ENCODE measurements at places on chromosomes 2 and 18.
A peak's percentile ranks its signal among the peaks of the same experiment; 100 is the strongest.

DNA sequence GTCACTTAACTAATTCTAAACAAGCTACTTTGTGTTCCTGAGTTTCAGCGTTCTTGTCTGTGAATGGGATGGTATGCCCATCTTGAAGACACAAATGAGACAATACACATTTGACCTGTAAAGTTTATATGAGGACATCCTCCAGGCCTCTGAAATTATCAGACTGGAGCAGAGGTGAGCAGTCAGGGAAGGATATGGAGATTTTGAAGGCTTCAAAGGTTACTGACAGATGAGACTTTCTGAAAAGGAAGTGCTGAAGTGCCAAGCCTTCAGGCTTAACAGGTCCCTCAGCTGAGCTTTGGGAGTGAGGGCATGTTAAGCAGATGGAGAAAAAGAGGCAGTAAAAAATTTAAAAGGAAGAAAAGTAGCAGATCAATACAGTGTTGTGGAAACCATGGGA, 110.9 kb upstream of the FOSL2 start:
- no peak for DNase-seq

DNA sequence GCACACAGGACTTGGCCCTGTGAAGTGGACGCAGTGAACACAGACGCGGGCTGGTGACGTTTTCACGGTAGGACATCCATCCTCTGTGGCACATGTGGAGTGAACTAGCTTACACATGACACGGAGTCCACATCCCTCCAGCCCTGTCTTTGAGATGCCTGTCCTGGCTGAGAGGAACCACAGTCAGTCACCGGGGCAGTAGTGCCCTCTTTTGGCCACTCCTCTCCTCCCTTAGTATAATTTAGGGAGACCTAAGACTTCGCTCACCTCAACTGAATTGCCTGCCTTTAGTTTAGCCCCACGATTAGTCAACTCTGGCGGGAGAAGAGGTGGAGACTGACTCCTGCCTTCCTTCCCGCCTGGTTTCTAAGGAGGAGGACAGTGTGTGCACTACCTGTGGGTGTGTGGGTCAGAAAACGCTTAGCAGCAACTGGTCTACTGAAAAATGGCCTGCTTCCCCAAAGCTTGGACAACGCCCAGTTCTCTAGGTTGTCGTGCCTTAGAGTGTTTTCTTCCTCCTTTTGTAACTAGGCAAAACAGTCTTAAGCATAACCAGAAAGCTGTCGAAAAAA, 70.6 kb downstream of the MBP start:
- peak; percentile 10 for DNase-seq

- DNase-seq = peak; percentile 90
Observed at GRCh38 chr18:32422201-32422600, 48.5 kb downstream of the GAREM1 start.

- no peak for DNase-seq
Observed at GRCh38 chr2:12110074-12110473, 363.6 kb downstream of the LPIN1 start.

DNA sequence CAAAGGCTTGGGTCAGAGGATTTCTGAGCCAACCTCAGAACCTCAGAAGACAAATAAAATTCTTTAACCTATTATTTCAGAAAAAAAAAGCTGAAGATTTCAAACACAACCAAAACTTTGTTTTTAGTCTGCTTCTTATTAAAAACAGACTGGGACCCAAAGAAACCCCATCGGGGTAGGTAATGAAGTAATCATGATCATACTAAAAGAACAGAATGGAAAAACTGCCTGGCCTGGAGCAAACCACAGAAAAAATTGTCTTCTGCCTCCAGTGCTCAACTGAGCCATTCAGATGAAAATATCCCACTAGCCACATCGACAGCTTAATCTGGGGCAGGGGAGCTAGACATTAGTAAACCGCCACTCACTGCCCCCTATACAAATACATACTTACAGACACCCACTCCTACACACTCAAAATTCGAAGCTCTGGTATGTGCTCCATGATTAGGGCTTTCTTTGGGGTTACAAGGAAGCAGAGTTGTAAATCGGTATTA, 76.5 kb downstream of the SDC1 start:
- no peak for DNase-seq

- no peak for DNase-seq
Observed at GRCh38 chr2:129369437-129369836, 610.0 kb upstream of the RAB6C start.

GRCh38 chr2:84144345-84144744, 314.7 kb downstream of the SUCLG1 start:
- DNase-seq = no peak

GRCh38 chr2:228767196-228767595, 503.9 kb downstream of the PID1 start:
- DNase-seq = no peak

DNA sequence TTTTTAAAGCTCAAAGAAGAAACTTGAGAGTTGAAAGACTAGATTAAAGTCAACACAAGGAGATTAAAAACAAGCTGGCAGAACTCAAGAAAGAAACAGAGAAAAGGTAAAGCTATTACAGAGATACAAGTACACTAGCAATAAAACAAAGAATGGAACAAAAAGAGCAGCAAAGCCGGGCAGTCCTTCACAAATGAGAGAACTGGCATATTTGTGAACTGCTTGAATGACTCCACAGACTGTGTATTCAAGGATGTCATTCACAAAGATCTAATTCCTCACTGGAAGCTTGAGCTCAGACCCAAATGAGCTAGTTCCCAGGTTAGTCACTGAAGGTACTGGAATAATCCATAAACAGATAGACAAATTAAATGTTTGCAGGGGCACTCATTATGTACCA, 318.0 kb downstream of the MYCN start:
- DNase-seq = no peak

DNA sequence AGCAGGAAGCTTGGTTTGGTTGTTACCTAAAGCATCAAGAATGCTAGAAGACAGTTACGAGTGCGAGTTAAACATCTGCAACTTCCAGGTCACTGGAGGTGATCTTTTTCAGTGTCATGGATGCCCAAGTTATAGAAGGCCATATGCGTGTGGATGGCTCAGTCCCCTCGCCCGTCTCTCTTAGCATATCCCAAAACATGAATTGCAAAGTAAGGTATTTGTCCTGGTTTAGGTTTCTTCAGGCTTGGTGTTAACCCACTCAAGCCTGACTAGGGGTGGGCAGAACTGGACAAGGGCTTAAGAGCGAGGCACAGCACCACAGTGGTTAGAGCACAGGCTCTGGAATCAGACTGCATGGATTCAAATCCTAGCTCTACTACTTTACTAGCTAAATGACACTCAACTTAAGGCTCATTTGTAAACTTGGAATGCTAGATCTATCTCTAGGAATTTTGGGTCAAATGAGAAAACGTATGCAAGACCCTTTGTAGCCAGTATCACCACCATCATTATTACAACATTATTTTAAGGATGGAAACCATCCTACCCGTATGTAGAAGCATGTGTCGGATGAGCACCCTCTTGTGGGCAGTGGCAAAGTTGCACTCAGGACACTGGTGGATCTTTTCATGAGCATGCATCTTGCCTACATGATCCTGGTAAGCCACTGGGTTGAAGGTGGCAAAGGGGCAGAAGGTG, 11.2 kb downstream of the ZNF142 start:
- DNase-seq = peak; percentile 50

DNA sequence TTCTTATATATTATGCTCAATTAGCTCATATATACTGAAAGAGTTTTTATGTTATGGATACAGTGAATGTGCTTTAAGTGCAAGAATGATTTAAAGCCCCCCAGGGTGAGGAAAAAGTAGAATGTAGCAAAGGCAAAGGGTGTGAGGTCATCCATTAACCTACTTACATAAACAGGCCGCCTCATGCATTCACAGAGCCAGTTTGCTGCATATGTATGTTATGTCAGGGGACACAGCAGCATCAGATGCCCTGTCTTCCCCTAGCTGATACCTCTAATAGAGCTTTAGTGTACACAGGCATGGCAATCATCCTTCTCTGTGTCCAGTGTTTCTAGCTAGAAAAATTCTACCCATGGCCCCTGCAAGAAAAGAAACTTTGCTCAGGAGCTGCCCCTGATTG, 187.8 kb upstream of the FSHR start:
- DNase-seq = no peak

DNA sequence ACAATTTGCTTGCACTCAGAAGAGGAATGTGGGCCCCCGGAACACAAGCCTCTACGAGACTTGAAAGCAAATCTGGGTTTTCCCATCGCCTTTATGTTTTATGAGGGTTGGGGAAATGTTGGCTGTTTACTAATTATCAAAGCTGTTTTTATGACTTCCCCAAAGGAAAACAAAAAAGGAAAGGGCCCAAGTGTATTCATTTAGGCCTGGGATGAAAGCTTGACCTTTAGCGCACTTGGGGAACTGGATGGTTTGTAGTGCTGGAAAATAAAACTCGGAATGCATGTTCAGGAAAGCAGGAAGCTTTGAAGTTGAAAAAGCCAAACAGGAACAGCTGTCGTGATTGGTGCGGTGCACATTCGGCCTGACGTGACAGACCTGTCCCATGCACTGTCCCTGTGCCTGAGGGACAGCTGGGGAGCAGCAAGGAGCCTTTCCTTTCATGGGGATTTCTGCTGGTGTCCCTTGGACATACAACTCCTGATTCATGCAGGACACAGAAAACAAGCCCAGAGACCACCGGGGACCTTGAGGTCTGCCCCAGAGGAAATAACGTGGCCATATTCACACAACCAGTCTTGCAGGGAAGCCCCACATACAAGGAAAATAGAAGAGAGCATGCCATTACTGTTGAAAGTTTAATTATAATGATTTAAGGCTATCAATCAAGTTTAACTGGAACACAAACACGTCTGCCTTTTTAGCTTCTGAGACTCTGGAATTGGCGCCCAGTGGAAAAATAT, 169.7 kb upstream of the APCDD1 start:
- DNase-seq = no peak

DNA sequence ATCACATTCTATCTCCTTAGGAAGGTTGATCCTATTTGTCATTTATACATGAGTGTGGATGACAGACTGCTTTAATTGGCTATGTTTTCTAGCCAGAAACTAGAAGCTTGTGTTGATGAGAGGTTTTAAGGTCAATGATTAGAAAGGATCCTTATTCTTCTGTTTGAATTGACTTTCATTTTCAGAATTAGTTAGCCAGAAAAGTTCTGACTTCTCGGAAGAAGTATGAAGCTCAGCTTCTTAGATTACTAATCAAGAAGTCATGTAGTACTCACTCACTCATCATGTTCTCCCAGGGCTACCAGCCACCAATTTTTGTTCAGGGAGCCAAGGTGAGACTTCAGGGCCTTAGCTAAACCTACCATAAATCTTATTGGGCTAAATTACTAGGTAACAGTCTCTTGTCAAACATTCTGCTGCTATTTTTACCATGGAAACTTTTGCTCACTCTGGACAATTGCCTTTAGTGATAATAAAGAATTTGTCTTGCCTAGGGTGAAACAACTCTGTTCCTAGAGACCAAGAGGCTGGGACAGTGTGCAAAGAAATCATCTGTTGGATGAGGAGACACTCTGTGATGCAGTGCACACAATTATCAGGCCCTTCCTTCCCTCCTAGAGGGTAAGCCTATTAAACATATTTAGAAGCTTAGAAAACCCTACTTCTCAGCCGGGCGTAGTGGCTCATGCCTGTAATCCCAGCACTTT, 111.6 kb upstream of the DNMT3A start:
- no peak for DNase-seq

DNA sequence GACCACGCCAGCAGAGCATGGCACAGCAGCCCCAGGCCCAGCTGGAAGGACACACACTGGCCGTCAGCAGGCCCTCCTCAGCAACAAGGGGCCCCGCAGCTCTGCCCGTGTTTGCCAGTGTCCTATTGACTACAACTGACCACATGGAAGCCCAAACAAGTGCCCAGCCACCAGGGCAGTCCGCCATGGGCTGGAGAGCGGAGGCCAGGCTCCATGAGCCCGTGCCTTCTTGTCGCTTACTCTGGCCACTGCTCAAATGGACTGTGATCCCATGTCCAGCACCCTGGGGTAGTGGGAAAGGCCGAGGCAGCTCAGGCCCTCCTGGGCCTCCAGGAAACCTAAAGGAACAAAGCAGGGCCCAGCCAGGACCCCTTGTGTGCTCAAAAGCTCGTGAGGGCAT, 53.9 kb upstream of the TAF1B start:
- DNase-seq = no peak

- no peak for DNase-seq
Observed at GRCh38 chr2:54208364-54209240, 47.4 kb downstream of the TSPYL6 start.

DNA sequence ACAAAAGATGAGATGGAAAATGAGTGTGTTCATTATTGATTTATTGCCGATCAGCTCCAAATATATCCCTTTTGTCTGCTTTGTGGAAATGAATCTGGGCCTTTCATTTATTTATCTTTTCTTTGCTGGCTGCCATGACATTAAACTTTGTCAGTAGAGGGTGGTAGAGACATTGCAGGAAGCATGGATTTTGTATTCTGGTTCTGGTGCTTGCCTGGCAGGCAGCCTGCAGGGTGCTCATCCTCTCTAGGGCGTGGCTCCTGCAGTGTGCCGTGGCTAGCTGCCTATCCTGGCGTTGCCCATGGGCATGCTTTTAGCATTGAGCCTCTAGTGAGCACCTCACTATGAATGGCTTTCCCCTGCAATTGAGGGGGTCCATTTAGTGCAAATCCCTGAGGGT, 593.1 kb downstream of the RNF144A start:
- no peak for DNase-seq

DNA sequence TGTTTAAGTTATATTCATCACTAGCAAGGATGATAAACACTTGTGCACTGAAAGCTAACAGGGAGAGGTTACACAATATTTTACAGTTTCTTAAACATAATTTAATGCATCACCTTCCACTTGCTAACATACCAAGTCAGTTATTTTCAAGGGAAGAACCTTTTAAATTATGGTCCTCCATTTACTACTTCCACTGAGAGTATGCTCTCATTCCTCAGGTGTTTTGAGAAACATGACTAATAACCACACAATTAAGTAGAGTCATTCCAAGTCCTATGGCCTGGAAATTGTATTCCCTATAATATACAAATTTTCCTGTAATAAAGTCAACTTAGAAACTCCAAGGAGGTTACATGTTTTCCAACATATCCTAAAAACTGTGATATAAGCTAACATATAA, 152.3 kb upstream of the STON1 start:
- no peak for DNase-seq

GRCh38 chr18:45837283-45838070, 12.0 kb downstream of the SIGLEC15 start:
- no peak for DNase-seq

GRCh38 chr2:232431705-232432590, 24.0 kb upstream of the ALPI start:
- no peak for DNase-seq

DNA sequence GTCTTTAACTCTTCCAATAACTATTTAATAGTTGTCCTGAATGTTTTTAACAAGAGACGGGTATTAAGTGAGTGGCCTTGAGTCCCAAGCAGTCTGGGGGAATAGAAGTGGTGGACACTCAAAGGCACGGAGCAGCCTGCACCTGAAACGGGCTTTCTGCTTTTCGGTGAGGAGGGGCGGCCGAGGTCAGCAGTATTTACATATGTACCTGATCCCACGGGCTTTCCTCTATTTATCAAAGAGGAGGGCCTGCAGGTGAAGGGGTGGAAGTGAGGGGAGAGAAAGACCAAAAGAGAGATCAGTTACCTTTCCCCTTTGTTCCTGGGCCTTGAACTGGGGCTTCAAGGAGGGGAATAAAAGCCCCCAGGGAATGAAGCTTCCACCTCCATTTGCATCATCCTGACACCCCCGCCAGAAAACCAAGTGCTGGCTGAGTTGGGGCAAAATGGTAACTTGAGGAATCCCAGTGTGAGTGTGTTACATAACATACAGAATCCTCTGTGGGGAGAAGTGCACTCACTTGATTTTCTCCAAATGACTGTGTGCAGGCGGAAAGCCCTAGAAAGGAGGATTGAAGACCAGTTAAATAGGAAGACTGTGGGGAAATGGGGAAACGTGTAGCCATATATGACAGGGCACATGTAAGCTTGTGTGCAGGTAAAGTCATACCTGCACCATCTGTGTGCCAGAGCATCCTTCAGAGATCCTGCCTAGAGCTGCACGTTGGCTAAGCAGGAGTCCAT, 12.4 kb downstream of the POU3F3 start:
- DNase-seq = no peak
